ENCODE measurements at places on chromosomes 7 and 10.

DNA sequence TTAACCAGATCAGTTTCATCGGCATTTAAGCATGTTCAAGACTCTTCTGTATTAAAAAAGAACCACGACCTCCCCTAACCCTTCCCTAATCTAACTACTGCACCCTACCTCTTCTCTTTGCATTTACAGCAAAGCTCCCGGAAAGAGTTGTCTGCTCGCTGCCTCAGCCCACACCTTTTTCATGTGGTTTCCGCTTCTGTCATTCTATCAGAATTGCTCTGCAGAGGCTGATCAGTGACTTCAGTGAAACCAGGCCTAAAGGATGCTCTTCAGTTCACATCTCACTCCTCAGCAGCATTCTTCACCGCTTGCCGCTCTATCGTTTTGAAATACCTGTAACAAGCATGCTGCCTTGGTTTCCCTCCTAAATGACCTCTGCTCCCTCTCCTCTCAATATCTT lies 160.9 kb downstream of the SDK1 start:
- DNase-seq, result peak; percentile 65

GRCh38 chr10:58158806-58159205 lies 108.9 kb downstream of the IPMK start:
- DNase-seq, result no peak

DNA sequence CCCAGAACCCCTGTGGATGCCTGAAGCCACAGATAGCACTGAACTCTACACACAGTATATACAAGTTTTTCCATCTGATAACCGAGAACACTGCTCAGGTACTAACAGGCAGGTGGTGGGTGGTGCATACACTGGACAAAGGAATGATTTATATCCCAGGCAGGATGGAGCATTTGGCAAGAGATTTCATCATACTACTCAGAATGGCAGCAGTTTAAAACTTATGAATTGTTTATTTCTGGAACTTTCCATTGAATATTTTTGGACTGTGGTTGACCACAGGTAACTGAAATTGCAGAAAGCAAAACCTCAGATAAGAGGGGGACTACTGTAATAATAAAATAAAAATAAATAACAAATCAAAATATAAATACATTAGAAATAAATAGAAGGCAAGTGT lies 10.9 kb upstream of the KCNMA1 start:
- no peak for DNase-seq

DNA sequence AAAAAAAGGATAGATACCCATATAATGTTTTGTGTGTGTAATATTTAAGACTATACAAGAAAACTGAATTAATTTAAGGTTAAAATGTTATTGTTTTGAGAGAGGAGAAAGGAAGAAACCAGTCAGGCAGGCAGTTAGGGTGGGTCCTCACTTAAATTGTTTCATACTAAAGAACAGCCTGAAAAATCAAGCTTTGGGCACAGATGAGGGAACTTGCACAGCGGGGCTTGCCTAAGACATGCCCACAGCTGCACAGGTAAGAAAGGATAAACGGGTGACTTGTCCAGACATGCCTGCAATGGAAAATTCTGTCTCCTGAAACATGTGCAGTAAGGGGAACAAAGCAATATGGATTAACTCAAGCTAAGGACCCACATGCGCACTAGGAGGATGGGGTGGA lies 158.4 kb downstream of the BBS9 start:
- no peak for DNase-seq

- DNase-seq, result no peak
Measured at GRCh38 chr10:6674291-6674690, 94.2 kb upstream of the PRKCQ start.

GRCh38 chr7:35513828-35514227 lies 181.1 kb downstream of the HERPUD2 start:
- DNase-seq, result no peak

- no peak for DNase-seq
Measured at GRCh38 chr7:137298464-137298794, 45.1 kb downstream of the PTN start.

DNA sequence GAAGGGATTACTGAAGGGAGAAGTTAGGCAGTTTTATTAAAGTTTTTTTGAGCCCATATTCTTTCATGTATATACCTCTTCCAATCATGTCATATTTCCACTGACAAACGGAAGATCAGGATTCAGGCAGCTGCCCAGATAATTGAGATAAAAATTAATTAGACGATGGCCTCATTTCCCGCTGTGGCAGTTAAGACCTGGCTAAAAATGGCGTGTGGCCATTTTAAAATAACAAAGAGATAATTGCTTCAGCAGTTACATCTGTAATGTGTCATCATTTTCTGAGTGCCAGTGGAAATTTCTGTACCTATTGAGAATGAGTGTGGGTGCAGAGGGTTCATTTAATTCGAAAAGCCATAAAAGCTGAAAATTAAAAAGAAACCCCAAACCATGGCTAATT lies 215.1 kb downstream of the STK31 start:
- no peak for DNase-seq

DNA sequence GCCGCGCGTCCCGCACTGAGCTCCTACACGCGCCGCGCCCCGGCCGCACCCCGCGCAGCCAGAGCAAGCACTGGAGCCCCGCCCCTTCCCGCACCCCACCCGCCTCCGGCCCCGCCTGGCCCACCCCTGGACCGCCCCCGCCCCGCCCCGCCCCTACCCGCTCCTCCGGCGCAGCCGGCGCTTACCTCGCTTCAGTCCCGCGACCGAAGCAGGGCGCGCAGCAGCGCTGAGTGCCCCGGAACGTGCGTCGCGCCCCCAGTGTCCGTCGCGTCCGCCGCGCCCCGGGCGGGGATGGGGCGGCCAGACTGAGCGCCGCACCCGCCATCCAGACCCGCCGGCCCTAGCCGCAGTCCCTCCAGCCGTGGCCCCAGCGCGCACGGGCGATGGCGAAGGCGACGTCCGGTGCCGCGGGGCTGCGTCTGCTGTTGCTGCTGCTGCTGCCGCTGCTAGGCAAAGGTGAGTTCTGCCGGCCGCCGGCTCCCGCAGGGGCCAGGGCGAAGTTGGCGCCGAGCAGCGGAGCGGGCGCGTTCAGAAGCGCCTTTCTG lies at the start of gene RET:
TSS of gene RET (plus strand) at position 194 of the 545 bp plus-strand sequence. CDS start at position 384, 190 bp downstream.
- DNase-seq, result peak; percentile 18

GRCh38 chr10:87974130-87974529 lies 110.7 kb downstream of the PTEN start:
- DNase-seq, result no peak

GRCh38 chr7:3043544-3044371 lies at the start of gene CARD11:
TSS of gene CARD11 (minus strand) at chr7:3043867. CDS start at chr7:2958506, 85,361 bp downstream.
- peak; percentile 68 for DNase-seq

DNA sequence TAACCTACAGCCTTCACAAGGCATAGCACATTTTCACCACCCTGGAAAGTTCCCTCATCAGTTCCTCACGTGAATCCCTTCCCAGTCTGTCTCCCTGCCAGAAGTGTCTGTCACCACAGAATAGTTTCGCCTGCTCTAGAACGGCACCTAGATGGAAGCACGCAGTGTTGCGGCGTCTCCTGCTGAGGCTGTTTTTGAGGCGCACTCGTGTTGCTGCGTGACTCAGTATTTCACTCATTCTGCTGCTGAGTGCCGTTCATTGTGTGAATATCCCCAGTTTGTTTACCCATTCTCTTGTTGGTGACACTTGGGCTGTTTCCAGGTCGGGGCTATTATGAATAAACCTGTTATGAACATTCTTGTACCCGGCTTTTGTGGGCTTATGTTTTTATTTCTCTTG lies 12.8 kb downstream of the NOS3 start:
- DNase-seq, result no peak

- DNase-seq, result no peak
Measured at GRCh38 chr7:159104188-159104920, 40.3 kb downstream of the VIPR2 start.

DNA sequence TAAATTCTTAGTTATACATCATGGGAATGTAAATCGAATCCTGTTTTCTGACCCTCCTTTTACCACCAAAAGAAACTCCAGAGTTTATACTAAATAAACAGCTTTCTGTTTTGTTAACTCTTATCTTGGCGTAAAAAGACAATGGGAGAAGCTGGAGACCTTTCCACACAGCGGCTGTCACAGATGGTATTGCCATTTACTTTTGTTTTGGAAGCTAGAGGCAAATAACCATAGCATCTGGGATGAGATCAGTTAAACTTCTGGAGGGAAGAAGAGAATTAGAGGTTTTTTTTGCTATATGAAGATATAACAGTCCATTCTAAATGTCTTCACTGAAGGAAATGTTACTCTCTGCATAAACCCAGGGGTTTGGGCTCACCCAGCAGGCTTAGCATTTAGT lies 258.9 kb downstream of the REEP3 start:
- DNase-seq, result no peak

- DNase-seq, result no peak
Measured at GRCh38 chr7:157003445-157003755, 7.1 kb downstream of the MNX1 start.

- no peak for DNase-seq
Measured at GRCh38 chr10:31584876-31585275, 265.9 kb downstream of the ZEB1 start.

DNA sequence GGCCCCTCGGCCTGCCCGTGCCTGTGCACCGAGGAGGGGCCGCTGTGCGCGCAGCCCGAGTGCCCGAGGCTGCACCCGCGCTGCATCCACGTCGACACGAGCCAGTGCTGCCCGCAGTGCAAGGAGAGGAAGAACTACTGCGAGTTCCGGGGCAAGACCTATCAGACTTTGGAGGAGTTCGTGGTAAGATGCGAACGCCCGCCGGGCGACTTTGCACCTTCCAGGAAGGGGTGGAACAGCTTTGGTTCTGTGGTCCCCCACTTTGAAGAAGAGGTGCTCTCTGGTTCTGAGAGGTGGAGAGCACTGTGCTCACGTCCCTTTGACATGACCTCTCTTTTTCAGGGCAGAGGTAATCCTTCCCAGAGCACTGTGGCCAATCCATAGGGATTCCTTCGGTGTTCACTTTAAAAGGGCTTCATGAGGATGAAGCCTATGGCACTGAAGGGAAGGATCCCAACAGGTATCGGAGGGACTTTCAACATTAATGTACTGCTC lies 2.6 kb downstream of the VWC2 start:
- DNase-seq, result no peak

DNA sequence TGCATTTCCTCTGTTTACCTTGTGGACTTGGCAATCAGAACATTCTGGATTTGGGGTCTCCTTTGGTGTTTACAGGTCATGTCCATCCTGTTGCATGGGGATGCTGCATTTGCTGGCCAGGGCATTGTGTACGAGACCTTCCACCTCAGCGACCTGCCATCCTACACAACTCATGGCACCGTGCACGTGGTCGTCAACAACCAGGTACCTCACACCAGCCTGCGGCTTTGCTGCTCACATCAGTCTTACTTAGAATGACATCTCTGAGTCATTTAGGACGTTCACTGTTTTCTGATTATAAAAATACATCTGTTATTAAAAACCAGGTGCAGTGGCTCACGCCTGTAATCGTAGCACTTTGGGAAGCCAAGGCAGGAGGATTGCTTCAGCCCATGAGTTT lies 67.0 kb upstream of the ZMIZ2 start:
- DNase-seq, result no peak

Measured in activated naive CD8-positive, alpha-beta T cell treated with anti-CD3 and anti-CD28 coated beads for 36 hours (primary cell).